ENCODE measurements at places on chromosomes 13 and 19. TPM values are rescaled to one million over a fixed set of nuclear protein-coding genes. Genes with fewer than 3 reads are reported as not detected.

DNA sequence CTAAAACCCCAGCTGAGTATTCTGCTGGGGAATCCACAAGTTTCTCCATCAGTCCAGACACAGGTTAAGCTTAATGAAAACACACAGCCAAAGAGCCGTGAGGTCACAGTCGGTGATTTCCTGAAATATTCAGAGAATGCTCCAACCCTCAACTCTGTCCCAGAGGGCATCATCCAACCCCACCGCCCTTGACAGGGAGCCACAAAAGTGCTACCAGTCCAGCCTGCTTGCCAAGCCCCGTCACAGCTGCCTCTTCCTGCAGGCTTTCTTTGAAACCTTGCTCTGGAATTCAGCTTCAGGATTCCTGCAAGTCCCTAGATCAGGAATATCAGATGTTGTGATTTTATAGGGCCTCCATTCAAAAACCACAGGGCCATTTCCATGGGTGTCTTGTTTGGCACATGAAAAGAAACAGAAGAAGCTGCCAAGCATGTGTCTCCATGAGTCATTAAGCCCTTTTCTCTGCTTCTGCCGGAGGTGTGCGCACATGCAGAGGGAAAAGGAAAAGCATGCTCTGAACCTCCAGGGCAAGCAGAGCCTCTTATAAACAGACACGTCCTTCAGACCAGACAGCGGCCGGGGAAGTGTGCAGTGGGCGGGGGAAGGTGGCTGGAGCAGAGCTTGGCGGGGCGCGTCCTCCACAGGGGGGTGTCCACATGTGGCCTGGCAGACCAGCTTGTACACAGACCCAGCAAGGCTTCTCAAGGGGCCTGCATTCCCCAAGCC, 164.7 kb downstream of the KATNAL1 start:
- DNase-seq = no peak

GRCh38 chr19:46381756-46382345, 31.5 kb downstream of the CCDC8 start:
- no peak for DNase-seq

FGF21 gene
- not detected for total RNA-seq

- no peak for DNase-seq
These were observed 710.4 kb downstream of the EFNB2 start for GRCh38 chr13:105825071-105825470.

- DNase-seq = no peak
These were observed 38.5 kb upstream of the MAB21L1 start for GRCh38 chr13:35514801-35515502.

DNA sequence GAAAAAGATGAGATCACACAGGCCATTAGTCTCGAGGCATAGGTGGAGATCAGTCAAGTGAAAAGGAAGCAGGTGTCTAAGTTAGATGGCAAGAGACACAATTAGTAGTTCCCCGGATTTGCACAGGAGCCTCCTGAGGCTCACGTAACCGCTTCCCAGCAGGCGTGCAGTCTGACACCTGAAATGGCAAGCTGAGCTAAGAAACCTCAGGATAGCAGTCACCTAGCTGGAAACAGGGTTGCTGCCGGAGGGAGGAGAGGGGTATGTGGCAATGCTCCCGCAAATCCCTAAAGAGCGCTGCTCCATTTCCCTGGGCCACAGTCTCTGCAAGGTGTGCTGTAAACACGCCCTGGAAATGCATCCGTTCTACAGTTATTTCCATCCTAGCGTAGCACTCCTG, 1151.0 kb downstream of the DIAPH3 start:
- DNase-seq = no peak

GRCh38 chr13:100300243-100300642, 211.3 kb downstream of the PCCA start:
- no peak for DNase-seq

DNA sequence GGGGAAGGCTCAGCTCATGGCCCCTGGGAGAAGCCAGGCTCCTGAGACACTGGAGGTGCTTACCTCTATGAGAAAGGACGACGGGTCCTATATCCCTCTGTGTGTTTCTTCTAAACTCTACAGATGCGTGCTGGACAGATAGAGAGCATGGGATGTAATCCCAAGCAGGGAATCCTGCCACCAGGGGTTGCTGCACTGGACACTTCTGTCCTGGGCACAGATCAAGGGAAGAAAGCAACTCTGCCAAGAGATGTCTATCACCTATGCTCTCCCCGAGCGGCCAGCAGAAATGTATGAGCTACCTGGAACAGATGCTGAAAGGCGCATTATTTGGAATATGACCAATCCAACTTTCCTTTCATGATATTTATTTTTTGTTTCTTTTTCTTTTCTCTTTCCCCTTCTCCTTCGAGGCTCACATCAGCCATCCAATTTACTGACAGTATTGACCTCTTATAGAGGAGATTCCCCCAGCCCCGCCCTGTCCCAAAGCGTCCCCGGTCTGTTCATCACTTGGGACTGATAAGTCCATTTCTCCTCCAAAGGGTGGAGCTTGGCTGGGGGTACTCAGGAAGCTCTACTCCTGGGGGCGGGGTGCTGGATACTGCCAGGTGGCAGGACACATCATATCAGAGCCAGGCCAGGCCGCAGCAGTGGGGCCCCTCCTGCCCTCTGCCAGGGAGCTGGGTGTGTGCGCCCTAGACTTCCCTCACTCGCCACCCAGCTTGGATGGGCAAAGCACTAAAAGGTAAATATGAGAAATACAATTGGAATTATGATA, 34.2 kb downstream of the TSHZ3 start:
- no peak for DNase-seq

CASP14 gene
- not detected for total RNA-seq

DNA sequence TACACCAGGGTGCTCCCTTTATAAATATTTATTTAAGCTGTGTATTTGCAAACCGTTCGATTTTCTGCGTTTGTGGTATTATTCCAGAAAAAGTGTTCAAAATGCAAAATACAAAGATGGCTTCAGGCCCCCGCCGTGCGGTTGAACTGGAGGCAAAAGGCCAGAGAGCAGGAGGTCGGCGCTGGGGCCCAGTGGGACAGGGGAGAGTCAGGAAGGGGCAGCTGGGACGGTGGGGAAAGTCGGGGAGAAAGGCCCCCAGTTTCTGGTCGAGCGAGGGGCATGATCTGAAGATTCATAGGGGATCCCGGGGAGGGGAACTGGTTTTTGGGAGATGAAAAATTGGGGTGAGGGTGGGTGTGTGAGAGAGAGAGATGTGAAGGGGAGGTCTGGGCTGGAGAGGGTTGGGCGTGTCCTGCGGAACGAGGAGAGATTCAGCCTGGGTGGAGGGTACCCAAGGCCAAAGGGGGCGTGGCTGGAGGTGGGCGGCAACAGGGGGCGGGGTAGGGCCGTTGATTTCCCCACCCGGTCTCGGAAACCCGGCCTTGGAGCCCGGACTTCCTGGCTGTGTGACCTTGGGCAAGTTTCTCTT, 678 bp downstream of the ISOC2 start:
- DNase-seq = peak; percentile 69

CRB3 gene
- 2.3 TPM for total RNA-seq

GRCh38 chr19:12156223-12157058, at the start of gene ZNF625:
TSS of gene ZNF625 (minus strand) at chr19:12156734. CDS start at chr19:12156558, 176 bp downstream.
- DNase-seq = peak; percentile 79

GRCh38 chr13:97212601-97213040, 9.5 kb upstream of the MBNL2 start:
- peak; percentile 4 for DNase-seq

GRCh38 chr19:3613818-3614661, 7.4 kb upstream of the TBXA2R start:
- DNase-seq = no peak

DNA sequence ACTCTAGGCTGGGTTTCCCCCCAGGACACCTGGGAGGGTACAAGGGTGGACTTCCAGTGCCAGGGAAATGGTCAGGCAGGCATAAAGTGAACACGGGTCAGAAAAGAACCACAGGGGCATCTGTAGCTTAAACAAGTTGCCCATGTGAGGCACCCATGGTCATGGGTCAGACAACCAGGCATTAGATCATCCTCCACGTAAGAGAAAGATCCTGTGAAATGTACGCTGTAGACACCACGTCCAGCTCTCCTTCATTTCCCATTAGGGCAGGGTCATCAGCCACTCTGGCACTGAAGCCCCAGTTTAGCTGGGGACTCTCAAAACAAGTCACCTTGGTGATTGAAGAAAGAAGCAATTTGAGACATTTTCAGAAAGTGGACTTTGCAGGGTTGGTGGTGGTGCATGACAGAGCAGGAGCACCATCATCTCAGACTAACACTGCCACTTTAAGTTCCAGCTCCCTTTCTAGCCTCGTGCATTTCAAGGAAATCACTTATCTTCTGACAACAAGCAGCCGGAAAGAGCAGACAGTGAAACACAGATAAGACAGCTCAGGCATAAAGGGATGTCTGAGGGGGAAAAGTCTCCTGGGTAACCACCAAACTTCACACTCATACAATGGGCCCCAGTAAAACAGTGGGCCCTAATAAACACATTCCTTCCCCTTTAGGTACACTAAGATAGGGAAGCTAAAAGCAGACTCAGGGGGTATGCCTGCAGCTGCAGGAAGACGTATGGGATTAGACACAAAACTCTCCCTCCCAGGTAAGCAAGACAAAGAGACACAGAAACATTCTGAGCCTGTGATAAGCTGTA, 16.1 kb upstream of the SIGLEC6 start:
- no peak for DNase-seq

DNA sequence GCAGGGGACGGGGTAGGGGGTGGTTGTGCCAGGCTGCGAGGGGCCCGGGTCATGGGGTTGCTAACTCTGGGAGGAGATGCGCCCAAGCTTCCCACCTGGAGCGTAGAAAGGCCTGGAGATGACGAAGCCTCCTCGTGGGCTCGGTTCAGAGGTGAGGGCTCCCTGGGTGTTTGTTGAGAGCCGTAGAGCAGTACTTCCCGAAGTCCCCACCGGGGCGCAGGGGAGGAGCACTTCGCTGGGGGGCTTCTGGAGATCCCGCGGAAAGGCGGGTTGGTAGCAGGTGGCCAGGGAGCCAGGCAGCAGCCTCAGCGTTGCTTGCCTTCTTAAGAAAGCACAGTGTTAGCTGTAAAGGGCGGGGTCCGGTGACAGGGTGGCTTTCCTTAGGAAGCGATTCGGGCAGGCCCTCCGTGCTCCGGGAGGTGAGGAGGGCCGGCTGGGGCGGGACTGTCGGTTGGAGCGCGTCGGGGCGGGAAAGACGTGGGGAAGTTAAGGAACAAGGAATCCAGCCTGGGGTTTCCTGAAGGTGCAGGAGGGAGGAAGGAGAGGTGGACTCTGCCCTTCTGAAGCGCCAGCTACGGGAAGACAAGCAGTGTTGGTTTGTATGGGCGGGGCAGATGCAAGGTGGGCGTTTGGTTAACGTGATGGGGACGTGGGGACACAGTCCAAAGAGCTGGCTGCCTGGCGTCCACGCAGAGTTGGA, 3.3 kb downstream of the VSTM2B start:
- no peak for DNase-seq

DNA sequence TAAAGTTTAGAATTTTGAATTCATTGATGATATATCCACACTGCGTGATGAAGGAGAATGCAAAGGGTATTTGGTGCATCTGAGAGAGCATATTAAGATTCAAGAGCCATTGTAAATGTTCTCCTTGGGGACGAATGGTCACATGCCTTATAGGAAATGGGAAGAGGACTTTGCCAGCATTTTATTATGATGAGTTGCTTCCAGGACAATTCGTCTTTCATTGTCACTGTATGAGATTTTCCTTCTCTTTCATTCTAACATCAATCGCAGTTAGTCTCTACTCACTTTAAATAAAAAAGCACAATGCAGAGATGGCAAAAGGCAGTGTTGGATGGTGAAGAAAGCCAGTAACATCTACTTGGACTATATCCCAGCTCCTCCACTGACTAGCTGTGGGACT, 21.4 kb downstream of the WDFY2 start:
- DNase-seq = no peak

NUCB1 gene
- total RNA-seq = 85.3 TPM

C19orf85 gene
- total RNA-seq = not detected

DNA sequence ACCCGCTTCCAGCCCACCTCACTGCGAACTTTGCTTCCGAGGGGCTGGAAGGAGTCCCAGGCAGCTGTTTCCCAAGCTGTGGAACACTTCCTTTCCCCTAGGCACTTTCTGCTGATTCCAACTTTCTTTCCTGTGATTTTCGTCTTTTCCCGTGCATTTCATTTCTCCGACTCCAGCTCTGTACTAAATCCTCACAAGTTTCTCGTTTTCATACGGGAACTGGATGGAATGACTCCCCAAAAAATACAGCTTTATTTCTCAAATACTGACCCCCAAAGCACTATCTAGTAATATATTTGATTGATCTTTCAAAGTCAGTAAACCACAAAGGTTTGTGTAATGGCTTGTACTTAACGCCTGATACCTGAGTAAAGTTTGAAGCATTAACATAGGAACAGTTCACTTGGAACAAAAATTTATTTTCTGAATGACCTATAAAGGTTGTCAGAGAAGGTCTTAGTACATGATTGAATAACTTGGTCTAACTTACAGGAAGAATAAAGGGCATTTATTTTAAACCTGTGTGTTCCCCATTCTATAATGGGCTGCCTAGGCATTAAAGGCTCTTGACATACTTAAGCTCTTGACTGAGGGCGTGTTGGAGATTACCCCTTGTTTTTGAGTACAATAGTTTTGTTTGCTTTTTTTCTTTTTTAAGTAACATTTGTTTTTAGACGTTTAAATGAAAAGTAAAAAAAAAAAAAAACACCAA, 1.3 kb upstream of the PCDH9 start:
- DNase-seq = peak; percentile 19

SHISA2 gene
- not detected for total RNA-seq

GRCh38 chr19:54231077-54231931, 8.5 kb upstream of the LILRB3 start:
- peak; percentile 76 for DNase-seq

DNA sequence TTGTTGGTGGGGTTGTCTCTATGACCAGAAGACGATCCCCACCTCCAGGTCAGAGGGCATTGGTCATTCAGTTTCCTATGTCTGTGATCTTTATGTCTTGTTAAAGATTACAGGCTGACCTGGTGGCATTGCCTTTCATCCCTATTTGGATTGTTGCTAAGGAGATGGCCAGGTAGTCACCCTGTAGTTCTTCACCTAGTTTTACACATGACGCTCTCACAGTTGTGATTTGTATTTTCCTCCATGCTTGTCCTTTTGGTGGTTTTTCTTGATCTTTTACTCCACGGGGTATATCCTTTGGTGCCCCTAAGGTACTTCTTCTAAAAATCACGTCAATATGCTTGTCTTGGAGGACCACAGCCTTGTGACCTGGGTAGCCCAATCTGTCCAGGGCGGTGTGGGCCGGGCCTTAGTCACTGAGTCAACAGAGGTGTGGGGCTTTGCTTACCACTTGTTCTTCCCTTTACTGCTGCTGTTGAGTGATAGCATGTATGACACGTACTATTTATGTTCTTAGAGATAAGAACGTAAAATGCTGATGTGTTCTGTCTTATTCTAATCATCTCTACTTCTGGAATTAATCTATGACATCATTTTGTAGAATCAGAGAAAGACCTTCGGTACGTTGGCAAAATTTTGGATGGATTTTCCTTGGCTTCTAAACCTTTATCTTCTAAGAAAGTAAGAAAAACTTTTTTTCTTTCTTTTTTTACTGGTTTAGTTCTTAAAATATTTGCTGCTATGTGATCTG, 20.1 kb downstream of the GPATCH1 start:
- DNase-seq = no peak

SYCN gene
- not detected for total RNA-seq

GZMM gene
- total RNA-seq = not detected

- no peak for DNase-seq
These were observed 403.7 kb downstream of the PCDH9 start for GRCh38 chr13:66826398-66826797.
